NCI-H524 (cell line): ENCODE measurements at places on chromosomes 4 and X.
A peak's percentile ranks its signal among the peaks of the same experiment; 100 is the strongest.

DNA sequence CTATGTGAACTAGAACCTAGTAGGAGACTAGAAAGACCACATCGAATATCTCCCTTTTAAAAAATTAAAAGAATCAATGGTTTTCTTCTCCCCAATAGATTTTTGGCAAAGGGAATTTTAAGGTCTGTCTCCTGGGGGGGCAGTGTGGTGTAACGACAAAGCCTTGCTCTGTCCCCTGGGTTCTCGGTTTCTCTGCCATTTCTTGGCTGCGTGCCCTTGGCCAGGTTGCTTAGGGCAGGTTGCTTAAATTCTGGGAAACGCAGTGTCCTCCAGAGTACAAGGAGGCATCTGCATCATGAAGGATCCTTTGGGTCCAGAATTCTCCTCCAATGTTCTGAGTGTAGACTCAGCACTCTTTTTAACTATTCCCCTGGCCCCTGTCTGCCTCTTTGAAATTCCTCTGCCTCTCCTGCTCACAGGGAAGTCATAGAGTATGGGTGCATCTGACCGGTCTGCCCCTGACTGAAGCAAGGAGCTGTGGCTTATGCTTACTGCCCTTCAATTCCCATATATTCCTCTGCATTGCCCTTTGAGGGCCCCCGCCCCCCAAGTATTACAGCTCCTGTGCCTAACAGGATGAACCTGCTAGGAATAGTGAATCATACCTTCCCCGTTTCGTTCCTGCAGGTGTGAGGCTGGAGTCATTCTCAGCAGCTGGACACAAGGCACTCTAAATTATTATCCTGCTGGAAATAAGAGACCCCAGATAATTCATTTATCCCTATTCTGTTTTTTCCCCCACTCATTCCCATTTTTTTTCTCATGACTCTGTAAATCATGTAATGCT lies 2.2 kb downstream of the KIT start:
- no peak for DNase-seq

- no peak for DNase-seq
These were observed 19.7 kb downstream of the ZGRF1 start for GRCh38 chr4:112616984-112617383.

GRCh38 chrX:14028473-14028872 lies 1.2 kb downstream of the GEMIN8 start:
- DNase-seq, result peak; percentile 14

DNA sequence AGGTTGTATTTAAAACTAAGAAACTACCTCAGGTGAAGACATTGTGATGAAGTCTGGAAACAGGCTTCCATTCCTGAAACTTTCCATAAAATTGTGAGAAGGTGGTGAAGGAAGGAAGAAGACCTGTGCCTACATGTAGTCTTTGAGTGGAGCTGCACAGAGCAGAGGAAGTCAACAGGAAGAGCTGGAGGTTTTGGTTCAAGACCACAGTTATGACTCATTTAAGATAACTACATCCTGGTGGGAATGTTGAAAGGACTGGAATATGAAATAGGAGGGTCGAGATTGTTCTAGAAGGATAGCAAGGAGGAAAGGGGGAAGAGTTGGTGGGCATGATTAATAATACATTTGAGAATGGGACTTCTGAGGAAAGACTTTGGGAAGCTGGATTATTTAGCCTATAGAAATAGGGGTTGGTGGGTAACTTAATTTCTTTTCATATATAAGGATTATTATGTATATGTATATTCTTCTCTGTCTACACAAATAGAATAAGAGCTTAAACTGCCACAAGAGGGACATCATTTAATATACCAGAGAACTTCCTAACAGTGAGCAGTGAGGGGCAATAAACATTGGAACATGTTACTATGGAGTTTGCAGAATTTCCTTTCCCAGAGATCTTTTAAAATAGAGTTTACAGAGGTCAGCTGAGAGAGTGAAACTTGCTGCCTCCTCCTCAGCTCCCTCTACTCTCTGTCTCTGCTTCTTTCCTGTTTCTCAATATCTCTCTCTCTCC lies 23.5 kb downstream of the AWAT2 start:
- no peak for DNase-seq

DNA sequence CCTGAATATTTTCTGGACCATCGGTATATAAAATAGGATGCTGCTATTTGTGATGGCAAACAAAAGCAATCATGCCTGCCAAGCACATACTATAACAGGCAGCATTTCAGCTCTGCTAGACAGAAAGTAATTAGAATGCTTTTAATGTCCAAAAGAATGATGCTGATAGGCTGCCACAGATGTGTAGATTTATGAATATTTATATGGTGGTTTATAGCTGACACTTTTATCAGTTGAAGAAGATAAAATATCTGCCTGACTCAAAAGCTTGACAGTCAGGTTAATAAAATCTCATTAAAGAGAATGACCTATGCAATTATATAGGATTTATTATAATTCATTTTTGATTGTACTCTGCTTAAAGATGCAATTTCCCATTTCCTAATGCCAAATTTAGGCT lies 4.0 kb downstream of the BEND4 start:
- no peak for DNase-seq

DNA sequence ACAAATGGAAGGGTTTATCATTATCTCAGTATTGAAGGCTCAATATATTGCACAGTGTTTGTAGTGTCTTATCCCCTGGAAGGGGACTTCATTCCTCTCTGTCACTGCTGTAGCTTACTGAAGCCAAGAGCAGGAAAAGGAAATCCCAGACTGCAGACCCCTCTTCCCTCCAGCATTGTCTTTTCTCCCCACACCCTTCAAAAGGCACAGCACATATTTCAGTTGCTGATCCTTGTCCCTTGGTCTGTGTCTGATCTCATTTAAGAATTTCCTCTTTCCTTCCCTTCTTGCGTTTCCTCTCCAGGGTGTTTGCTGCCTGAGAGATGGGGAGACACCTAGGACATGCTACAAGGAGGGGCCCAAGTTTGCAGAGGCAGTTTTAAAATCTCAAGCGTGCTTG lies 40.1 kb downstream of the STIM2 start:
- no peak for DNase-seq

DNA sequence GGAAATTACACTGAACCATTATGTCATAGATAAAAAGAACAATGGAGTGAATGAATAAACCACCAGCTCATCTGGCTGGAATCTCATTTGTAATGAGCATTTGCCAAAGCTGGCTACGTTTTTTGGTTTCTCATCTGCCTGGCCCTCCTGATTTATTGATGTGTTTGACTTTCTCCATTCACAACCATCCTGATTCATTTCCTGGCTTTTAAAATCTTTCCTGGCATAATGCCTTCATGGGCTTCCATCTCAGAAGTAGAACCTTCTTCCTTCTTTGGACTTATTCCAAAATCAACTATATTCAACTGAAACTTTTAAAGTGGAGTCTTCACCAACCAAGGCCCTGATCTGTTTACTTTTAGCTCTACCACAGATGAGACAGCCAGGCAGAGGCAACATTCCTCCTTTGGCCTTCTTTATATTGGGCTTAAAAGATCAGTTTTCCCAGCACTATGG lies 36.0 kb upstream of the ARSJ start:
- no peak for DNase-seq

- peak; percentile 3 for DNase-seq
These were observed 132.5 kb downstream of the AFF1 start for GRCh38 chr4:87067124-87067885.

DNA sequence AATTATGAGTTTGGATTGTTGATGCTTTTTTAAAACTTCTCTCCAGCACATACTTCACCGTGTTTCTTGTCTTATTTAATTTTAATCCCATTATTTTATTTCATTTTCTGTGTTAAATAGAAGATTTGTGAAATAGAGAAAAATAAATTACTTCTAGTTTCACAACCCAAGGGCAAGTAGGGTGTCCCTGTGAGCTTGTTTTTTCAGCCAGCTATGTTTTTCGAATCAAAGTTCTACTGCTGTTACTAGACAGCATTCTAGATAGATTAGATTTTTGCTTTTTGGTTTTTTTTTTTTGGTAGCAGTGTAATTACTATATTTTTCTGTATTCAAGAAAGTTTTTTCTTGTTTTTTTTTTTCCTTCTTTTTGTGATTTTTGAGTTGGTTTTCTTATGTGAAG lies 59.9 kb downstream of the RBPJ start:
- DNase-seq, result no peak

- DNase-seq, result peak; percentile 36
These were observed at the start of gene SH3BP2 for GRCh38 chr4:2792711-2793585. Gene SH3BP2, plus strand, starts transcription at chr4:2793085. Its CDS starts 27,533 bp downstream, at chr4:2820618.

GRCh38 chr4:89171176-89171805 lies 60.0 kb downstream of the TIGD2 start:
- peak; percentile 22 for DNase-seq

GRCh38 chr4:41050880-41051775 lies 163.2 kb downstream of the APBB2 start:
- no peak for DNase-seq

DNA sequence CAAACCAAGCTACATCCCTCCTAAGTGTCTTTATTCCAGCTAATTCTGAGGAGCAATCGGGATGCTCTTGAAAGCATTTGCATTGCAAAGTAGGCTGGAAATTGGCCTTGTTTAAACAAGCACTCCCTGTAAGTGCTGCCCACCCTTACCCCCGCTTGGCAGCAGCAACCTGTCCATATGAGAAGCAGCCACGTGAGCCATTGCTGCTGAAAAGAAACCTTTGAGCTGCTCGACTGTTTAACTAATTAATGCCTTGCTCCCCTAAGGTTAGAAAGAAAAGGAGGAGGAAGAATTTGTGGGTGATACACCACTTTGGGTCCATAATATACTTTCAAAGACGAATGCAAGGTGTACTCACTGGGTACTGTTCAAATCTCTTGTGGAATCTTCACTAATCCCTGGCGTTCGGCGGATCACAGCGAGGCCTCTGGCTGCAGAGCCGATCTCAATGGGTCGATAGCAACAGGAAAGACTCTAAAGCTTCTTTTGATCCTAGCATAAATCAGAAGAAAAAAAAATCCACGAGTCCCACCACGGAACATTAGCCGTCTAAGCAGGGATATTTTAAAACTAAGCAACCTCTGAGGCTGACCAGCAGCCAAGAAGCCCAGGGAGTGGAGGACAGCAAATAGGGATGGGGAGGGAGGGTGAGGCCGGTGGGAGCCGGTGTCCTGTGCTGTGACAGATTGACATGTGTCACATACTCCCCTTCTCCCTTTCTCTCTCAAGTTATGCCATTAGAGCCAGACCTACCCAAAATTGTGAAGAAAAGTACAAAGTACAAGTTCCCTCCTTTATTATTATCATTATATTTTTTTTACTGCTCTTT lies 37.2 kb upstream of the MGST2 start:
- peak; percentile 84 for DNase-seq

DNA sequence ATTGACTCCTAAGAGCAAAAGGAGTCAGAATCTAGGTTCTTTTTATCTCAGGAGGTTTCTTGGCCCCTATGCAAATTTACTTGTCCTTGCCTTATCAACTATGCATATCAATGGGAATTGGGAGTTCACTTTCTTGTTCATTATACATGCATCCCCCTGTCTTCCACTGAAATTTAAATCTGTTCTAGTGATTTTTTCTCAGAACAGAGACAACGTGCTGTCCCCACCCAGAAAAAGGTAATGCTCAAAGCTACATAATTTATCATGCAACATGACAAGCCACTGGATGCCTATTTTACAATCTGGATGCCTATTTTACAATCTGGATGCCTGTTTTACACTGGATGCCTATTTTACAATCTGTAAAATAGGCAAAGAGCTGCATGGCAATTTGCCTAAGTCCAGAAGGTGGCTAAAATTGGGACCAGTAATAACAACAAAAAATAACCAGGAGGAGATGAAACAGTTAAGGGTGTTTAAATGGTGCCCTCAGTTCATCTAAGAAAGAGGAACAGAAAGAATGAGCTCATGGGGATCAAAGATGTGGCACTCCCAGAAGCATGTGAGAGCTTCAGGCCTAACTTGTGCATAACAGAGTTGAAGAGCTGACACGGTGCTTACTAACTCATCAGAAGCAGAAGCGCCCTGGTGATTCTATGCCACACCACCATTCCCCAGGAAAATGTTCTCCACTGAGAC lies 537.8 kb upstream of the BOD1L1 start:
- DNase-seq, result no peak
